Effector memory CD4-positive, alpha-beta T cell (primary cell): ENCODE measurements at places on chromosomes 6 and 20.

- H3K27me3 ChIP-seq, result no peaks in the 10 kb centered on the region
- no peak for DNase-seq
- no peak overlapping the region for H3K4me3 ChIP-seq
- peaks cover 32% of the 10 kb centered on the region for H3K36me3 ChIP-seq
- H3K4me1 ChIP-seq, result peaks cover 16% of the 10 kb centered on the region
- no peak overlapping the region for H3K27ac ChIP-seq
These were observed 1.5 kb downstream of the VARS2 start for GRCh38 chr6:30915591-30915946.

GRCh38 chr6:156146891-156147290 is 630.3 kb upstream of the ARID1B start:
- H3K4me1 ChIP-seq, result no peaks in the 10 kb centered on the region
- no peak for DNase-seq
- no peak overlapping the region for H3K4me3 ChIP-seq
- H3K27ac ChIP-seq, result no peak overlapping the region
- H3K36me3 ChIP-seq, result no peaks in the 10 kb centered on the region
- H3K27me3 ChIP-seq, result no peaks in the 10 kb centered on the region

DNA sequence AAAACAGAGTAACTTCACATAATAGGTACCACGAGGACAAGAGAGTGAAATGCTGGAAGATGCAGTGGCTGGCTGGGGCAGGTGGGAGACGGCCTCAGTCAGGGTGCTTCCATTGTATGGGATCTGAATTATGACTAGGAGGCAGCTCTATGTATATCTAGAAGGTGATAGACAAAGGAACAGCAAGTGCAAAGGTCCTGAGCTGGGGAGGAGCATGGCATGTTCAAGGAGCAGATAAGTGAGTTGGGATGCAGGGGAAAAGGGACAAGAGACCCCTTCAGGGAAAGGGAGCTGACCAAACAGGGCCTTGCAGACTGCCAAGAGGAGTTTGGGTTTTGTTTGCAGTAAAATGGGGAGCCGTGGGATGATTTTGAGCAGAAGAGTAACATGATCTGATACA is 8.3 kb upstream of the SLC9A8 start:
- DNase-seq, result no peak
- H3K36me3 ChIP-seq, result no peaks in the 10 kb centered on the region
- H3K4me1 ChIP-seq, result peaks cover 3% of the 10 kb centered on the region
- no peak overlapping the region for H3K4me3 ChIP-seq

GRCh38 chr6:55898342-55898741 is 23.0 kb upstream of the BMP5 start:
- no peak for DNase-seq
- no peak overlapping the region for H3K4me3 ChIP-seq
- no peaks in the 10 kb centered on the region for H3K36me3 ChIP-seq
- H3K27me3 ChIP-seq, result no peaks in the 10 kb centered on the region

- H3K27ac ChIP-seq, result no peak overlapping the region
- H3K4me1 ChIP-seq, result no peaks in the 10 kb centered on the region
- H3K27me3 ChIP-seq, result no peaks in the 10 kb centered on the region
- H3K4me3 ChIP-seq, result no peak overlapping the region
These were observed 178.1 kb upstream of the TCF21 start for GRCh38 chr6:133710826-133711225.

GRCh38 chr6:165574220-165575157 is 88.6 kb downstream of the PDE10A start:
- H3K36me3 ChIP-seq, result no peaks in the 10 kb centered on the region
- no peak overlapping the region for H3K4me3 ChIP-seq
- DNase-seq, result no peak
- H3K27me3 ChIP-seq, result no peaks in the 10 kb centered on the region

GRCh38 chr20:62350098-62350628 is 16.9 kb downstream of the LAMA5 start:
- no peak overlapping the region for H3K4me3 ChIP-seq
- H3K27ac ChIP-seq, result no peak overlapping the region
- no peak for DNase-seq
- no peaks in the 10 kb centered on the region for H3K36me3 ChIP-seq
- H3K4me1 ChIP-seq, result no peaks in the 10 kb centered on the region
- no peaks in the 10 kb centered on the region for H3K27me3 ChIP-seq

GRCh38 chr6:32222333-32223230 is 1.3 kb downstream of the NOTCH4 start:
- no peak overlapping the region for H3K27ac ChIP-seq
- no peak overlapping the region for H3K4me3 ChIP-seq
- H3K4me1 ChIP-seq, result no peaks in the 10 kb centered on the region
- no peak for DNase-seq
- H3K27me3 ChIP-seq, result no peaks in the 10 kb centered on the region
- no peaks in the 10 kb centered on the region for H3K36me3 ChIP-seq

- H3K36me3 ChIP-seq, result no peaks in the 10 kb centered on the region
- no peaks in the 10 kb centered on the region for H3K4me1 ChIP-seq
- H3K4me3 ChIP-seq, result no peak overlapping the region
- H3K27ac ChIP-seq, result no peak overlapping the region
- H3K27me3 ChIP-seq, result no peaks in the 10 kb centered on the region
These were observed 89.6 kb upstream of the TOX2 start for GRCh38 chr20:43825051-43825402.

- no peaks in the 10 kb centered on the region for H3K4me1 ChIP-seq
- H3K27me3 ChIP-seq, result no peaks in the 10 kb centered on the region
- H3K4me3 ChIP-seq, result no peak overlapping the region
- H3K27ac ChIP-seq, result no peak overlapping the region
- no peak for DNase-seq
These were observed 47.4 kb downstream of the AIG1 start for GRCh38 chr6:143107911-143108761.

DNA sequence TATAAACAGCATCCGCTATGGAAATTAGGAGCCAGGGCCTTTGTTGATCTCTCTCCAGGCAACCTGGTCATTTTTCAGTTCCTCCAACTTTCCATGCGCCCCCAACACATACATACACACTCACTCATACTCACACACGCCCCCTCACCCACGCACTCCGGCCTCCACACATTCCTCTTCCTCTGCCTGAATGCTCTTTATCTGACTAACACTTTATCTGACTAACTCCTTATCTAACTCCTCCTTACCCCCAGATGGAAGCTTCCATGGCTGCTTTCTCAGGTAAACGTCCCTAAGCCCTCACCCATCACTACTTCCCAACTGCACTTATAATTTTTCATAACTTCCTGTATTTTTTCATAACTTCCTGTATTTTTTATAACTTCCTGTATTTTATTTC is 17.4 kb downstream of the CASS4 start:
- no peaks in the 10 kb centered on the region for H3K27me3 ChIP-seq
- H3K4me1 ChIP-seq, result peaks cover 16% of the 10 kb centered on the region
- H3K36me3 ChIP-seq, result no peaks in the 10 kb centered on the region
- peak overlapping the region; percentile 54 for H3K27ac ChIP-seq

DNA sequence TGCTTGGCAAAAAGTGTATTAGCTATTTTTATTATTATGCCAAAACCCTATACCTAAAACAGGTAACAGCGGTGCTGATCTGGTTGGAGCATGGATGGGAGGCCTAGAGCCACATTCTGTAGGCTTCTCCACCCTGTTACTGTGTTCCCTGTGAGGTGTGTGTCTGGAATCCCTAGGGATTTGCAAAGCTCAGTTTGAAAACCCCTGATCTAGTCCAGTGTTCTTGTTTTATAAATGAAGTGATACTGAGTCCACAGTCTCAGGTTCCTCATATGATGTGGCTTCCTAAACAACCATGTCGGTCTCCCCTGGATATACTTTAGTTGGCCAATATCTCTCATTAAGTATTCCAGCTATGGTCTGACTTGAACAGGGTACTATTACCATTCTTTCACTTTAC is 16.3 kb downstream of the ACSS2 start:
- no peak overlapping the region for H3K27ac ChIP-seq
- no peak overlapping the region for H3K4me3 ChIP-seq
- H3K27me3 ChIP-seq, result no peaks in the 10 kb centered on the region
- no peaks in the 10 kb centered on the region for H3K4me1 ChIP-seq
